Anterior cingulate cortex (tissue), 58 donors: ENCODE measurements at places on chromosomes 5 and 9.

GRCh38 chr5:181045316-181045715 is 5.2 kb downstream of the BTNL9 start:
- no peak for DNase-seq

GRCh38 chr5:178470760-178471025 is 119.5 kb downstream of the COL23A1 start:
- no peak for DNase-seq

- DNase-seq, result no peak
These were observed 78.4 kb upstream of the PAPPA start for GRCh38 chr9:116075191-116075590.

- no peak for DNase-seq
These were observed 17.0 kb downstream of the IARS1 start for GRCh38 chr9:92276331-92277032.

DNA sequence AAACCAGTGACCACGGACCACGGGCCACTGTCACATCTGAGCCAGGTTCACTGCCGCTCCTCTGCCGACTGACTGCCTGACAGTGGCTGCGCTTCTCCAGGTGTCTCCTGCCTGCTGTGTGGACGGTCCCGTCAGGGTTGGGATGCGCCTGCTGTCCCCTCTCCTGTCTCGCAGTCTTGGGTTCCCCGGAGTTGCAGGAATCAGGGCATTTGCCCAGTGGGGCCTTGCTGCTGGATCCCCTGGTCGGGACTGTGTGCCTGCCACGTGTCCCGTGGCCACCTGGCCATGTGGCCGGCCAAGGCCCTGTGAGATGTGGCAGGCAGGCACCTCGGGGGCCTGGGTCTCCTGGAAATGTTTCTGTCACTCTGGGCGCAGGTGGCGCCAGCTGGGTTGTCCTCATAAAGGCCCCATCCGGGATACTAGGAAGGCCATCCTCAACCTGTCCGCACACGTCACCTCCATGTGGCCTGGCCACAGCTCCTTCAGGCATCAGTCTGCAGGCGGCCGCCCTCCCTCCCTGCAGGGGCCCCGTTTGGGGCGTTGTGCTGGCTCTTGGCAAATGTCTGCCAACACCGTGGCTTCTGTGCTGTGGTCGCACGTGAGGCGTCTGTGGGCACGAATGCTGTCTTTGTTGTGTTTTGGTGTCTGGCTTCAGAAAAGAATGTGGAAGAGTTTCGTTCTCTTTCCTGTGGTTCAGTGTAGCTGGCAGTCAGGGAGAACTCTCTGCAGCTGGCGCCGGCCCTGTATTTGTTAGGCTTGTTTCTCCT is 6.4 kb upstream of the TOR4A start:
- DNase-seq, result no peak

- DNase-seq, result no peak
These were observed 57.4 kb downstream of the OR2K2 start for GRCh38 chr9:111272581-111272980.

DNA sequence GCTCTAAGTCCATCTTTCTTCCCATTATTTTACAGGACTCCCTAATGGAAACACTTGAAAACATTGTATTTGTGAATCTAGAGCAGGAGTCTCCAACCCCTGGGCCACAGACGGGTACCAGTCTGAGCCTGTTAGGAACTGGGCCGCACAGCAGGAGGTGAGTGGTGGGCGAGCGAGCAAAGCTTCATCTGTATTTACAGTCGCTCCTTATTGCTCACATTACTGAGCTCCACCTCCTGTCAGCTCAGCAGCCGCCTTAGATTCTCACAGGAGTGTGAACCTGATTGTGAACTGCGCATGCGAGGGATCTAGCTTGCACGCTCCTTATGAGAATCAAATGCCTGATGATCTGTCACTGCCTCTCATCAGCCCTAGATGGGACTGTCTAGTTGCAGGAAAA is 111.0 kb downstream of the MED27 start:
- no peak for DNase-seq

- peak; percentile 68 for DNase-seq
These were observed 9.3 kb downstream of the PRR7 start for GRCh38 chr5:177455661-177456590.

DNA sequence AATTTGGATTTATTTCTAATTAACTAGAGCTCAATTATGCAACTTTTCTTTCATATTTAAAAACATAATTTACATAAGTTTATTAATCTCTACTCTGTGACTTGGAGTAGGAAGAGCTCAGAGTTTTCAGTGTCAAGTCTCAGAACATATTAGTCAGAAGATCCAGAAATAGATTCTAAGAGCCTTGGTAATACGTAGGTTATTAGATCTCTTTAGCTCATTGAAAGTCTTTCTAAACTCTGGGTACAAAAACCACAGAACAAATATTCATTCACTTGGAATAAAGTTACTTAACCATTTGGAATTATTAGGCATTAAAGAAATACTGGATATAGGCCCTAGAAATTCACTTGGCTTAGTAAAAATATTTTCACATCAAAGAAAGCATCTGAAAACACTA is 26.3 kb upstream of the ISCA1 start:
- no peak for DNase-seq

- no peak for DNase-seq
These were observed 100.4 kb downstream of the LURAP1L start for GRCh38 chr9:12875191-12875590.
